ENCODE measurements at places on chromosomes 1 and 21. TPM values are rescaled to one million over a fixed set of nuclear protein-coding genes. Genes with fewer than 3 reads are reported as not detected.

- H3K4me1 ChIP-seq: peaks cover 18% of the 10 kb centered on the region
- no peak overlapping the region for H3K4me3 ChIP-seq
- H3K27ac ChIP-seq: no peak overlapping the region
- no peaks in the 10 kb centered on the region for H3K27me3 ChIP-seq
Observed at GRCh38 chr21:35020902-35021301, 28.2 kb downstream of the RUNX1 start.

DNA sequence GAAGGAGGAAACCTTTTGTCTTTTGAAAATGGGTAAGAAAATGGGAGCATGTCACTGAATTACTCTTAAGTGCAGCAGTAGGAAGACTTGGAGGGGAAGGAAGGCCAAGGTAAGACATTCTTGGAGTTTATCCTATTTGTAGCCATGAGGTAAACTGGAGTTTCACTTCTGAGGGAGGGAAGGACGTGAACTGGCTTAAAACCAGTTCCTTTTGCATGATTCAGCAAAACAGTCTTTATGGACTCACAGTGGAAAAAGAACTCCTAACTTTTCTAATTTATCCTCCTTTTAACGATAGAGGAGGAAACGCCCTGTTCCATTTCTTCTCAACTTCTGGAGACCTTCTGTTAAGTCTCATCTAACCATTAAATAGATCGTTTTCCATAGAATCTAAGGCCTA is 2.5 kb downstream of the PRDX6 start:
- H3K27me3 ChIP-seq: no peaks in the 10 kb centered on the region
- H3K4me3 ChIP-seq: peak overlapping the region; percentile 85
- peaks cover 46% of the 10 kb centered on the region for H3K36me3 ChIP-seq
- peak; percentile 12 for DNase-seq
- peaks cover 64% of the 10 kb centered on the region for H3K4me1 ChIP-seq

- no peak for DNase-seq
- no peaks in the 10 kb centered on the region for H3K36me3 ChIP-seq
- no peaks in the 10 kb centered on the region for H3K27me3 ChIP-seq
- H3K4me3 ChIP-seq: no peak overlapping the region
Observed at GRCh38 chr1:199040076-199040905, 401.5 kb downstream of the PTPRC start.

- peaks cover 15% of the 10 kb centered on the region for H3K36me3 ChIP-seq
- H3K27ac ChIP-seq: peak overlapping the region; percentile 70
- no peak overlapping the region for H3K4me3 ChIP-seq
Observed at GRCh38 chr1:113684153-113684541, 75.1 kb downstream of the PHTF1 start.

GRCh38 chr1:117235863-117236465 is 25.2 kb upstream of the VTCN1 start:
- H3K27ac ChIP-seq: no peak overlapping the region
- H3K4me1 ChIP-seq: peaks cover 22% of the 10 kb centered on the region

DNA sequence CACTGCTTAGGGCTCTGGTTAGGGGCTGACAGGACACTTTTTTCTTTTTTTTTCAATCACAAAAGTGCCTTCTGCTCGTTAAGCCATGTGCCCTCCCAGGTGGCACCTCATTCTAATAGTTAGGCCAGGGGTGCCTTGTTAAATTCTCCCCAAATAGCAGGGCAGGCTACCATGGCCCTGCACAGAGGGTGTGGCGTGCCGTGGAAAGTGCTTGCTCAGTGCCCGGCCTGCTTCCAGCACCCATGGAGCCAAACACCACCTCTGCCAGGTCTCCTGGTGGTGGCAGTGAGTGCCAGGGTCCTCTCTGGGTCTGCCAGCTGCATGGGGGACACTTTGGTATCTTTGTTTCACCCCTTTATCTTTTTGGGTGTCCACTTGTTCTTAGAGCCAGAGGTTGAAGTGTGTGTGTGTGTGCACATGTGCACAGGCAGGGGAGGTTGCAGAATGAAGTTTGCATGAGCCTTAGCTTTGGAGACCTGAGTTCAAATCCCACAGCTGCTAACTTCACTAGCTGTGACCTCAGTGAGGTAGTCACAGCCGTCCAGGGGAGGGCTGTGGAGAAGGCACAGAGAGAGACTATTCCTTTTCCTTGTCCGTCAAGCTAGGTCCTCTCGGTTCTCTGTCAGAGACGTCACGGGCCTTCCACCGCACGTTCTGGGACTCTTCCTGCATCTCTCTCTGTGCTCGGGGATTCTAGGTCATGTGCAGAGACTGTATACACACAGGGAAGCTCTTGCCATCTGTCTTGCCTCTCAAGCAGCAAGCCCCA is 39.9 kb upstream of the CSF3R start:
- H3K36me3 ChIP-seq: no peaks in the 10 kb centered on the region
- H3K27ac ChIP-seq: no peak overlapping the region
- no peak overlapping the region for H3K4me3 ChIP-seq

The BMP8B gene
- polyA plus RNA-seq: 0.37 TPM

The CD34 gene
- polyA plus RNA-seq: 9.2 TPM
